Thymus (tissue), 14 donors: ENCODE measurements at places on chromosomes 2 and 18.
A peak's percentile ranks its signal among the peaks of the same experiment; 100 is the strongest.

DNA sequence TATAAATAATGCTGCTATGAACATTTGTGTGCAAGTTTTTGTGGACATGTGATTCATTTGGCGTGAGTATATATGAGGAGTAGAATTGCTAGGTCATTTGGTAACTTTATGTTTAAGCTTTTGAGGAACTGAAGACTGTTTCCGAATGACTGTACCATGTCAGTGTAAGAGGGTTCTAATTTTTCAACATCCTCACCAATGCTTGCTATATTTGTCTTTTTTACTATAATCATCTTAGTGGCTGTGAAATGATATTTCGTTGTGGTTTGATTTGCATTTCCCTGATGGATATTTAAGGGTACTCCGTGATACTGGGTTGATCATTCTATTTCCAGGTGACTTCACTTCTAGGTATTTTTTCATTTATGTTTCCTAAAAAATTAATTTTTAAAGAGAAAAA, 241.1 kb downstream of the BCL2 start:
- H3K27me3 ChIP-seq: no peaks in the 10 kb centered on the region
- H3K36me3 ChIP-seq: no peaks in the 10 kb centered on the region
- H3K4me1 ChIP-seq: no peaks in the 10 kb centered on the region
- no peak for DNase-seq
- no peak overlapping the region for H3K27ac ChIP-seq

DNA sequence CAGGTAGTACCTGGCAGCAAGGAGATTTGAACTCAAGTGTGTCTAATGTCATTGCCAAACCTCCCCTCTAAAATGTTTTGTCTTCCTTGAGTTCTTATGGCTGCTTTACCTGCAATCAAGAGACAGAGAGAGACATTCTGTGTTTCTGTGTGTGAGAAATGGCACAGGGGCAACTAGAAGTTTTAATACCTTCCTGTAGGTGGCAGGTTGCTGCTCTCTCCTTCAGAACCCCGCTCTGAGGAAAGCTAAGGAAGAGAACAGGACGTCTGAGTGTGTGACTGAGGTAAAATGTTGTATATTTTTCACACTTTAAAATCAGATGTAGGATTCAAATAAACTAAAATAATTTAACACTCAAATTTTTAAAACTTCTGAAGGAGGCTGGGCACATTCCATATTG, 19.2 kb downstream of the DTNA start:
- H3K36me3 ChIP-seq: no peaks in the 10 kb centered on the region
- no peak overlapping the region for H3K4me3 ChIP-seq
- H3K4me1 ChIP-seq: no peaks in the 10 kb centered on the region
- DNase-seq: no peak

DNA sequence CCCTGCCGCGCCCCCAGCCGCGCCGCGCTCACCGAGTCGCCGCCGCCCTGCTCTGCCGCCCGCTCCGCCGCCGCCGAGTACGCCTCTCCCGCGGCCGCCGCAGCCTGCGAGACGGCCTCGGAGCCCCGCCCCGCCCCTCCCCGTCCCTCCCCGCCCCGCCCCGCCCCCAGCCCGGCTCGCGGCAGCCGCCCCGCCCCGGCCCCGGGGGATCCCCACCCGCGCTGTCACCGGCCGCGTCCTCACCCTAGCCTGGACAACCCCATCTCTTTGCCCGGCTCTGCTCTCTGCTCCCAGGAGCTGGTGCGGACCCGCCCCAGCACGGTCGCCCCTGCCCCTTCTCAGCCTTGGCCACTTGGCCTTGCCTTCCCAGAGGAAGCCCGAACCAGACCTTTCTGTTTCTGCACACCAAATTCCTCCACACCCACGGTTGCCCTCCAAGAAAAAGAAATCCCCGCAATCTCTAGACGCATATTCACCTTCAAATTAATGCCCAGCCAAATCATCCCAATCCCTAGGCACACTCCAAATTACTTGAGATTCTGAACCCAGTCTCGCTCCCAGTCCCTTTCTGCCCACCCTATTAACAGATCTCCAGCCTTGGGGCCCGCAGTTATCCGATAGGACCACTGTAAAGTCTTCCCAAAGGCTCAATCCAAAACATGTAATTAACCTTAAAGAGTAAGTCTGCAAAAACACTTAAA, at the start of gene CYRIA:
Gene CYRIA (minus strand): TSS at position 87 of the 701 bp plus-strand sequence. CDS start 77,715 bp downstream, outside the sequence.
- H3K27ac ChIP-seq: peak within 1 kb of the TSS; percentile 62
- no peaks in the 10 kb centered on the region for H3K36me3 ChIP-seq
- DNase-seq: no peak
- peak within 1 kb of the TSS; percentile 41 for H3K4me3 ChIP-seq

DNA sequence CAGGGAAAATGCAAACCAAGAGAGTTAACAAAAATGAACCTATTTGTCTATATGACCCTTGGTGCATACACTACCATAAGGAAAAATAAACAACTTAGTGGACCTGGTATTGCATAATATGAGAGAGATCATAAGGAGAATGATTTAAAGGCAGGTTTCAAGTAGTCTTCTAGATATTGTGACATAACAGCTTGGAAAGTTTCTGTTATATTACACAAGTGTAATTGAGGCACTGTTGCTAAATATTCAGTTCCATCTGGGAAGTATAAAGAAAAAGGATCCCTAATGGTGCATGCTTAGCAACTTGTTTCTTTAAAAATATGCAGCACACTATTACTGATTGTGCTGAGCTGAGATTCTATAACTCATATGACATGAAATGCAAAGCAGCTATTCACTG, 252.2 kb upstream of the SPHKAP start:
- H3K4me3 ChIP-seq: no peak overlapping the region
- DNase-seq: no peak
- no peaks in the 10 kb centered on the region for H3K36me3 ChIP-seq
- H3K27ac ChIP-seq: no peak overlapping the region

- H3K27ac ChIP-seq: no peak overlapping the region
- no peak for DNase-seq
- no peaks in the 10 kb centered on the region for H3K27me3 ChIP-seq
- H3K4me1 ChIP-seq: no peaks in the 10 kb centered on the region
These were observed 137.3 kb downstream of the ZNF804A start for GRCh38 chr2:184735611-184736010.

DNA sequence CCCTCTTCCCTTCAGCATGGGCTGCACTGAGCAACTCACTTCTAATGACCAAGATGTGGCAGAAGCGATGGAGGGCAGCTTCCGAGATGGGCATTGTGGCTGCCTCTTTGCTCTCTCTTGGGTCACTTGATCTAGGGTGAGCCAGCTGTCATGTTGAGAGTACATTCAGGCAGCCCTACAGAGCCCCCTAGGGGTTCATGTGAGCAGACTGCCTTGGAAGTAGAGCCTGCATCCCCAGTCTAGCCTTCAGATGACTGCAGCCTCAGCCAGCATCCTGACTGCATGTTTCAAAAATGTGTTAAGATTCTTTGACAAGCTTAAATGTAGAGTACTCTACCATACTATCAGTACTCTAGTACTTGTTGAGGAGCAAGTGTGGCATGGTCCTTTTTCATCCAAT, 143.9 kb downstream of the NCK2 start:
- H3K36me3 ChIP-seq: peaks cover 36% of the 10 kb centered on the region
- no peaks in the 10 kb centered on the region for H3K27me3 ChIP-seq
- peaks cover 3% of the 10 kb centered on the region for H3K4me1 ChIP-seq
- no peak overlapping the region for H3K27ac ChIP-seq

DNA sequence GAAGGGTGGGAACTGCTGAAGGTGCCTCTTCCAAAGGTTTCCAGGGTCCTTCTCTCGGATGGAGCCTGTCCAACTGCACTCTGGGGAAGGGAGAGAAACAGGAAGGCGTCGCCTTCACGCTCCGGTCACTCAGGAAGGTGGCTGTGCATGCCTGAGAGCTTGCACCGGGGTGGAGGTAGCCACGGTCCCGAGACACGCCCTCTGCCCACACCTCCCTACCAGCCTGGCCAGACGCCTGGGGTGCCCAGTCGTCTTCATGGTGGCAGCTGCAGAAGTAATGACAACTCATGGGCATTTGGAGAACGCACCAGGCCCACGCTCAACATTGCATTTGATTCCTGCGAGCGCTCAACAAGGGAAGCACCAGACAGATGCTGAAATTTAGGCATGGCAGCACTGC, 59.9 kb downstream of the ADNP2 start:
- H3K27me3 ChIP-seq: peaks cover 7% of the 10 kb centered on the region
- H3K27ac ChIP-seq: no peak overlapping the region
- H3K4me1 ChIP-seq: no peaks in the 10 kb centered on the region
- H3K36me3 ChIP-seq: no peaks in the 10 kb centered on the region

- no peak for DNase-seq
- H3K4me1 ChIP-seq: no peaks in the 10 kb centered on the region
- no peaks in the 10 kb centered on the region for H3K36me3 ChIP-seq
- H3K4me3 ChIP-seq: no peak overlapping the region
- no peak overlapping the region for H3K27ac ChIP-seq
These were observed 140.1 kb downstream of the NR4A2 start for GRCh38 chr2:156192468-156192867.

DNA sequence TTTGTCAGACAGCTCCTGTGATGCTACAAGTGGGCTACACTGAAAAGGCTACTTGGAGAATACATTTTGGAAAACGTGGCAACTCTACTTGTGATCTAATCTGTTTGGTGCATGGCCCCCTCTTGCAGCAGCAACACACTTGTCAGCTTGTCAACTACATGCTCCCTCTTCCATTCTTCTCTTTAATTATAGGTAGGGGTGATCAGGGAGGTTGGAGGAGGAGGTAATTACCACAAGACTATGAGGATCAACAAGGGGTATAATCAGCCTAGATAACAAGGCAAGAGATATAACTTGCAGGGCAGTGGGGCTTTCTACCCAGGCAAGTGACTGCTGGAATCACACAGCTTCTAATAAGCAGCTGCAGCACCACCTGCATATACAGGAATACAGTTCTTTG, 104.9 kb downstream of the ACVR1 start:
- no peak overlapping the region for H3K4me3 ChIP-seq
- H3K27ac ChIP-seq: no peak overlapping the region
- H3K36me3 ChIP-seq: no peaks in the 10 kb centered on the region
- H3K27me3 ChIP-seq: no peaks in the 10 kb centered on the region
- H3K4me1 ChIP-seq: no peaks in the 10 kb centered on the region
- no peak for DNase-seq

DNA sequence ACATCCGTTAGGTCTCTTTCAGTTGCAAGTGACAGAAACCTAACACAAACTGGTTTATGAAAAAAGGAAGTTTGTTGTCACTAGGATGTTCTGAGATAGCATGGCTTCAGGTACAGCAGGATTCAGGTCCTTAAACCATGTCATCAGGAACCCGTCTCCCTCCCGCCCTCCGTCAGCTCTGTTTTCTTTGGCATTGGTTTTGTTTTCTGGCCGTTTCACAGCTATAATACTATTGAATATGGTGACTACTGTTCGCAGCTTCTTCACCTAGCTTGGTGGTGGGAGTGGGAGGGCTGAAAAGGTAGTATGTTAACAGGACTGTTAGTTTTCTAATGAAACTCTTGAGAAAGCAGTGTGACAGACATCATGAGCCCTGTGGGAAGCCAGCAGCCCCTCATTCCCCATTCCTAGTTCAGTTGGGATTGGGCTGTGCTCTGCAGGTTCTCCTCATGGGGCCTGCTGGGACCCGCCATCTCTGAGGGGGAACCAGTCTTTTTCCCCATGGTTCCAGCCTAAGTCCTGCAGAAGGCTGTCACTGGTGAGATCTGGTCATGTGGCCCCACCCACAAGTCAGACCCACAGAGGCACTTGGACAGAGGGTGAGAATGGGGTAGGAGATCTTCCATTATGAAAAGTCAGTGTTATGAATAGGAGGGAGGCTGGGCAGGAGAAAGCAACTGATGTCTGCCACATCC, 12.1 kb downstream of the PTMA start:
- no peak overlapping the region for H3K4me3 ChIP-seq
- H3K27me3 ChIP-seq: no peaks in the 10 kb centered on the region

DNA sequence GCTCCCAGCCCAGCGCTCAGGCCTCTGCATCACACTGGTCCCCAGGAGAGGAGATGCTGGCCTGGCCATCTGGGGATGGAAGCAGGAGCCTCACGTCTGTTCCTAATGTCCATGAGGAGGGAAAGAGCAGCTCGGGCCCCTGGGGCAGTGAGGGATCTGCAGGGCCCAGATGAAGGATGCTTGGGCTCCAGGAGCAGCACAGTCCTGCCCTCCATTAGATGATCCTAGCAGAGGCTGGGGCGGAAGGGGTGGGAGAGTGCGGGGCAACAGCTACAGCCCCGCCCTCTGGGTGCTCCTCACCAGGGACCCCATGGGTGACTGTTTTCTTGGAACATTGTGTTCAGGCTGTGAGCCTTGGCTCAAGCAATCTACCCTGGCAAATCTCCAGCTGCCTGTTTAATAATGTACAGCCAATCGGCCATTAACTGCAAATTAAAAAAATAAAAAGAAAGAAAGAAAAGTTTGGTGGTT, 49.7 kb downstream of the TNS1 start:
- H3K36me3 ChIP-seq: no peaks in the 10 kb centered on the region
- DNase-seq: no peak
- peaks cover 17% of the 10 kb centered on the region for H3K4me1 ChIP-seq
- H3K27me3 ChIP-seq: no peaks in the 10 kb centered on the region
- H3K4me3 ChIP-seq: no peak overlapping the region
- H3K27ac ChIP-seq: no peak overlapping the region

- peaks cover 46% of the 10 kb centered on the region for H3K27me3 ChIP-seq
- H3K36me3 ChIP-seq: no peaks in the 10 kb centered on the region
- peak overlapping the region; percentile 49 for H3K4me3 ChIP-seq
- H3K27ac ChIP-seq: no peak overlapping the region
These were observed 667 bp downstream of the REEP1 start for GRCh38 chr2:86336675-86337243.

DNA sequence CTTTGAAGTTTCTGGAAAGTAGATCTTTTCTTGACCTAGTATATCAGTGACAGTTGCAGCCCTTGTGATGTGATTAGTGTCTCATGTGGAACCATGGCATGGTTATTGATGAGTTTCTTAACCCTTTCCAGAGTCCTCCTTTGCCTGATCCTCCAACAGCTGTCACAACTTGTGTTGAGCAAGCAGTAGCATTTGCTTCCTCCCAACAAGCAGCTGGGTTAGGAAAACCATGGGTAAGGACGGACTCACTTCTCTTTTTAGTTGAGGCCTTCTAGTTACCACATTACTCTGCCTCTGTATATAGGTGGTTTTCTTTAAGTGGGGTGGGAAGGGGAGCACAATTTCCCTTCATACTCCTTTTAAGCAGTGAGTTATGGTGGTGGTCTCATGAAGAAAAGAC, 96.3 kb downstream of the XRCC5 start:
- DNase-seq: no peak
- no peaks in the 10 kb centered on the region for H3K27me3 ChIP-seq
- peaks cover 92% of the 10 kb centered on the region for H3K36me3 ChIP-seq

DNA sequence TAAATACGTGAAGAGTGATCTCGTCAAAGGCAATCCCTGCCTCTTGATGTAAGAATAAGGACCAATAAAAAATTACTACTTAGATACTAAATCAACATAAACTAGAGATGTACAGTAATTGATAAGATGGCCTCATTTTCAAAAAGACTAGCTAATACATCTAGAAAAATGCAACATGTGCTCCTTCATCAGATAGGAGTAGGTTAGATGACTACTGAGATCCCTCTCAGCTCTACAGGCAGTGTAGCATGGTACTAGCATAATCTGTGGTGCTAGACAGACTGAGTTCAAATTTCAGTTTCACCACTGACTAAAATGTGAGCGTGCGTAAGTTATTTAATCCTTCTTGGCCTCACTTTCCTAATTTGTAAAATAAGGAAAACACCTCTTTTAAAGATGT, 82.6 kb upstream of the FRZB start:
- H3K36me3 ChIP-seq: no peaks in the 10 kb centered on the region
- no peaks in the 10 kb centered on the region for H3K27me3 ChIP-seq
- no peak for DNase-seq
- no peak overlapping the region for H3K27ac ChIP-seq
- no peaks in the 10 kb centered on the region for H3K4me1 ChIP-seq

GRCh38 chr2:158500333-158500732, 43.6 kb downstream of the PKP4 start:
- H3K27me3 ChIP-seq: no peaks in the 10 kb centered on the region
- no peaks in the 10 kb centered on the region for H3K4me1 ChIP-seq
- no peak for DNase-seq
- no peak overlapping the region for H3K4me3 ChIP-seq
